ENCODE measurements at places on chromosomes 13 and 19. TPM values are rescaled to one million over a fixed set of nuclear protein-coding genes. Genes with fewer than 3 reads are reported as not detected.

Gene LGALS14
- not detected for total RNA-seq

Gene UBE2L5
- 0.26 TPM for total RNA-seq

Gene MEIOSIN
- total RNA-seq = not detected

Gene ZNF135
- 3.5 TPM for total RNA-seq

Gene LIM2
- total RNA-seq = not detected

Gene BRCA2
- total RNA-seq = 1.9 TPM

Gene SYDE1
- total RNA-seq = 38.6 TPM

Gene ZNF799
- 3.3 TPM for total RNA-seq

Gene KLK2
- total RNA-seq = not detected

Gene SEMA6B
- 35.1 TPM for total RNA-seq

Gene TMEM190
- not detected for total RNA-seq

Gene PSG11
- not detected for total RNA-seq

Gene PINLYP
- total RNA-seq = 2.2 TPM

Gene KLK10
- not detected for total RNA-seq

Gene CYP2A7
- total RNA-seq = not detected

Gene LRRC4B
- total RNA-seq = 1.6 TPM

Gene MYBPC2
- not detected for total RNA-seq

Gene KCNJ14
- 1.0 TPM for total RNA-seq

Gene PGPEP1
- 48.7 TPM for total RNA-seq

Gene ADGRE3
- 0.19 TPM for total RNA-seq

Gene CLDND2
- 4.4 TPM for total RNA-seq

Gene SOX21
- not detected for total RNA-seq

Gene FUT6
- total RNA-seq = not detected

Gene URAD
- 1.7 TPM for total RNA-seq

Gene OCEL1
- total RNA-seq = 29.0 TPM

Gene APOC1
- total RNA-seq = 32.3 TPM

Gene FLT3LG
- 6.2 TPM for total RNA-seq

Gene KRTDAP
- not detected for total RNA-seq

Gene CD209
- total RNA-seq = 63.5 TPM

Gene ZNF208
- total RNA-seq = 5.2 TPM

Gene CHST8
- total RNA-seq = 1.4 TPM

Gene ONECUT3
- total RNA-seq = not detected

Gene NECTIN2
- 103 TPM for total RNA-seq

Gene WASF3
- 136 TPM for total RNA-seq

Gene HOMER3
- 31.5 TPM for total RNA-seq

Gene IGFL2
- total RNA-seq = not detected

Gene KANK2
- total RNA-seq = 121 TPM

Gene PRTN3
- 0.32 TPM for total RNA-seq

Gene CGB3
- not detected for total RNA-seq

Gene ZNF382
- total RNA-seq = 6.0 TPM

Gene OR7C1
- not detected for total RNA-seq

Gene KIR3DL2
- total RNA-seq = not detected

Gene PLPPR3
- not detected for total RNA-seq

Gene LRP3
- 43.3 TPM for total RNA-seq

Gene ALDH16A1
- 32.1 TPM for total RNA-seq

Gene SERPINE3
- total RNA-seq = not detected

All from mesenteric fat pad (tissue), 1 donor.